ENCODE measurements at places on chromosomes 1 and 21.

DNA sequence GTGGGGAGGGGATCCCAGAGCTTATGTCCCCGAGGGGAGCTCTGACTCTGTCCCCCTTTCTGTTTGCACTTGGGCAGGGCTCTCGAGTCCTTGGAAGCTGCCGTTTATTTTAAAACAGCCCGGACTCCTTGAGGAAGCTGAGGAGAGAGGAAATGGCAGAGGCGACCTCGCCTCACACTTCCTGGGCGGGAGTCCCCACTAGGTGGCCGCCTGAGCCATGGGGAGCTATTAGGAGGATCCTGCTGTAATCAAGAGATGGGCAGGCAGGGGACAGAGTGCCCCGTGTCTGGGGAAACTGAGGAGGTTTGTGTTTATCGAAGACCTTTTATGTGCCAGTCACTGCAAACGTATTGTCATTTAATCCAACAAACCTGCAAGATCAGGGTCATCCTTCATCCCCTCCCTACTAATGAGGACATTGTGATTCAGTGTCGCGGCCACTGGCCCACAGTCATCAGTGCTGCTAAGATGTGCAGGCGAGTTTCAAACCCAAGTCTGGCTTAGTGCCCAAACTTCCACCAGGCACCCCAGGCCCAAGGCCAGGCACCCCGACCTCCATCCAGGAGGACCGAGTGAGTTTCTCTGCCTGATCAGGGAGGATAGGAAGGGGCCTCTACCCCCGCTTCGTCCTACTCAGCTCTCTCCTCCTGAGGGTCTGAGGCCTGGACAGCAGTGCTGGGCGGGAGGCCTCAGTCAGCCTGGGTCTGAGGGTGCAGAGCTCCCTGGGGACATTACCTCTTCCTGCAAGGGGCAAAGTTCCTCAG is 316.9 kb upstream of the VAMP3 start:
- no peak for ATAC-seq

DNA sequence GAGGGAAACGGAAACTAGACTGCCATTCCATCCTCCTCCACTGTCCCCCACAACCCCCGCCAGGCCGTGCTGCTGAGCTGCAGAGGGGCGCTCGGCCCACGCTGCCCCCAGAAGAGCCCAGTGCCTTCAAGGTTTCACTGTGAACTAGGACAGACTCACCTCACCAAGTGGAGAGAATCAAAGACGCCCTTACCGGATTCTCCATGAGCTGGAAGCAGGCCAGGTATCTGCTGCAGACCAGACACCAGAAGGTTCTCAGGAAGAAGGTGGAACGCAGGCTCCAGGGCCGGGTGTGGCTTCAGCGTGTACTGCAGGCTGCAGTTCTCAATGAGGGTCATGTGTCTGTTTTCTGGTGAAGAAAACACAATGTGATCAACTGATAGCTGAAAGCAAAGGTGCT is 30.6 kb downstream of the NPHP4 start:
- no peak for ATAC-seq

DNA sequence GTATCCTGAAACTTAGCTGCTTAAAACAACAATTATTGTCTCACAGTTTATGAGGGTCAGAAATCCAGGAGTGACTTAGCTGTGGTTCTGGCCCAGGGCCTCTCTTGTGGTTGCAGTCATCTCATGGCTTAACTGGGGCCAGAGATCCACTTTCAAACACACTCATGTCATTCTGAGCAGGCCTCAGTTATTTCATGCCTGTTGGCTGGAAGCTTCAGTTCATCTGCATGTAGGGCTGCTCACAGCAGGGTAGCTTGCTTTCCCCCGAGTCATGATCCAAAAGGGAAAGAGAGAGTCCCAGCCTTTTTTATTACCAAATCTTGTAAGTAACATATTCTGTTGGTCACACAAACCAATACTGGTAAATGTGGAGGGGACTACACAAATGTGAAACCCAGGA is 96.6 kb upstream of the B3GALT2 start:
- no peak for ATAC-seq

- ATAC-seq = no peak
These were observed 5.1 kb upstream of the CCN1 start for GRCh38 chr1:85575363-85575995.

GRCh38 chr1:151705146-151705545 is 11.5 kb downstream of the CELF3 start:
- ATAC-seq = no peak

GRCh38 chr1:94463765-94464330 is 45.7 kb downstream of the ABCD3 start:
- ATAC-seq = no peak

DNA sequence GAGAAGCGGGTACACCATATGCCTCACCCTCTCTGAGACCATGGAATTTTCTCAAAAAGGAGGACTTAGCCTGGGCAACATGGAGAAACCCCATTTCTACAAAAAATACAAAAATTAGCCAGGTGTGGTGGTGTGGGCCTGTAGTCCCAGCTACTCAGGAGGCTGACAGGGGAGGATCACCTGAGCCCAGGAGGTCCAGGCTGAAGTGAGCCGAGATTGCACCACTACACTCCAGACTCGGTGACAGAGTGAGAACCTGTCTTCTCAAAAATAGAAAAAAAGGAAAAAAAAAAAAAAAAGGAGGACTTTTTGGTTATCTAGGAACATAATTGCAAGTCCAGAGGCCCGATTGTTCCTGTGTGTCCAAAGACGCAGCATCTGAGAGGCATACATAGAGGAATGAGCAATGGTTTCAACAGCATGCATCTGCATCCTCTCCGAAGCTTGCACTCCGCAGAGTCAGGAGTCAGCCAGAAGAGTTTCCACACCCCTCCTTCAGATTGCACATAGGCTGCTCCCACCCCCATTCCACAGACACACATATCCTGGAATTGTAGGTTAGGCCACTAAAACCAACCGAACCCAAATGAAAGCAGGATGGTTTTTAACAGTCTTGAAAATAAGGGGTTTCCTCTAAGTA is 2.5 kb upstream of the TBX15 start:
- no peak for ATAC-seq
